ENCODE measurements at places on chromosomes 16 and 17.

GRCh38 chr16:74737521-74737920, 36.9 kb upstream of the MLKL start:
- no peak for DNase-seq

DNA sequence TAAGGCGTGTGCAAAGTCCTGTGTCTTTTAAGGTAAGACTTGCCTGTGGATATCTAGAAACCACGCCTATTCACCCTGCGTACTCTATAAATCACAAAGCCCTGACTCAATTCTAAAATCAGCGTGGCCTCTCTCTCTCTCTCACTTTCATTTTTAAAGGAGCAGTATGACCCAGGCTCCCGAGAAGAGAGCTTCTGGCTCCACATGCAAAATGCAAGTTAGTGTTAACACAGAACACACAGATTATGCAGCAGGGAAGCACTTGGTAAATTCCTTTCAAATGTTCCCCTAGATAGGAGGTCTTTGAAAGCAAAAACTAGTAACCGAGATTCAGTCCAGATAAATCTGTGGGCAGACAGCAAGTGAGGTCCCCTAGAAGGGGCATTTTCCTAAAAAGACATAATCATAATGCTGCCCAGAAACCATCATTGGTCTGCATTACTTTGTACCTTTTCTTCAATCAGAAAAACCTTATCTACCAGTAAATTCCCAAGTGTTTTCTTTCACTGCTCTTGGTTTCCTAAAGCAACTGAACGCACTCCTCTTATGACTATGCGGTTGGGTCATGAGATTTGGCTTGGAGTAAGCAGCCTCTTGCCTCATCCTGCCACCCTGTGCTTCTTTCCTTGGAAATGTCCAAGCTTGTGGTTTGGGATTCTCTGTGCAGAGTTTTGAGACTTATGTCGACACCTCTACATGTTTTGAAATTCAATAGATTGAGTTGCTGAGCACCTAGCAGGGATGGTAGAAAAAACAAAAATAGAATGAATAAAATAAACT, 31.7 kb upstream of the KCNJ2 start:
- DNase-seq = peak; percentile 8

DNA sequence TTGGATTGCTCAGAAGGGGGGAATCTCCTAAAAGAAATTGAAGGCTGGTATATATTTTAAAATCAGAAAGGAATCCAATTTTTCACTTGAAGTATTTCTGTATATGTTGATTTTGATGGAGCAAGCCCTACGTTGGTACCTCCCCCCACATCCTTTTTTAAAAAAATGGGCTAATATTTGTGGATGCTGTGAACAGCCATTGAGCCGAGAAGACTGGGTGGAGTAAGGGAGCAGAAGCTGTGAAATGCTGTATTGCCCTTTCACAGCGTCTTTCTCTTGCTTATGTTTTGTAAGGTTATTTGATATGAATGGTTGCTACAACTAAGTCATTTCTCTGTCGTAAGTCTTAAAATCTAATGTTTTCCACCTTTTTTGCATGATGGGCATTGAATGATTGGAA, 2.3 kb downstream of the PAFAH1B1 start:
- no peak for DNase-seq

DNA sequence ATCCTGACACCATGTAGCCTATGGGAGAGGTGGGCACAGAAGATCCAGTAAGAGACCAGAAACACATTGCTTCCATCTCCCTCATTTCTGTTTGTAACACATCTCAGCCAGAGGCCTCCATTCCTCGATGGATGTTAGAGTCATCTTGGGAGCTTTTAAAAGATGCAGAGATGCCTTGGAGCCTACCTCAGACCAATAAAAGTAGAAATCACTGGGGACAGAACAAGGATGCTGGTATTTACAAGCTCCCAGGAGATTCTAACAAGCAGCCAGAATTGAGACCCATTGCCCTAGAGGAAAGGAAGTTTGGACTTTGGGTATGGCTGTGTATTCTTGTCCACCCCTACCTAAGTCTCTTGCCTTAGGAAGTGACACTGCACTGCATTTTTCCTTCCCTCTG, 40.8 kb downstream of the HS3ST3A1 start:
- no peak for DNase-seq

Measured in CD4-positive, alpha-beta T cell treated with Interferon alpha-2 for 1 hour (primary cell).